ENCODE measurements at places on chromosomes 7 and 10.

GRCh38 chr10:85039311-85039710, 710.9 kb downstream of the CCSER2 start:
- no peak for DNase-seq

DNA sequence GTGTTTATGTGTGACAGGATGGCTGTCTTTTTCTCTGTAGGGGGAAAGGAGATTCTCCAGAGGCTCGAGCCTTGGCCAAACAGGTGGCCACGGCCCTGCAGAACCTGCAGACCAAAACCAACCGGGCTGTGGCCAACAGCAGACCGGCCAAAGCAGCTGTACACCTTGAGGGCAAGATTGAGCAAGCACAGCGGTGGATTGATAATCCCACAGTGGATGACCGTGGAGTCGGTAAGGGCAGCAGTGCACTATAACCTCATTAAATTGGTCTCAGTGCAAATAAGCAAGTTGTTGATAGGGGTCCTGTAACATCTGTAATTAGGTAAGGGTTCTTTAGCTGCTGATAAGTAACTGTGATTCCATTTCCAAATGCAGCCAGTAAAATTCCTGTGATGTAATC, 56.4 kb downstream of the AP3M1 start:
- DNase-seq: no peak

- DNase-seq: no peak
These were observed 114.4 kb downstream of the MICU1 start for GRCh38 chr10:72511459-72511858.

- DNase-seq: no peak
These were observed 11.1 kb upstream of the HERPUD2 start for GRCh38 chr7:35705932-35706461.

- no peak for DNase-seq
These were observed 54.3 kb upstream of the TNRC18 start for GRCh38 chr7:5477723-5478531.

DNA sequence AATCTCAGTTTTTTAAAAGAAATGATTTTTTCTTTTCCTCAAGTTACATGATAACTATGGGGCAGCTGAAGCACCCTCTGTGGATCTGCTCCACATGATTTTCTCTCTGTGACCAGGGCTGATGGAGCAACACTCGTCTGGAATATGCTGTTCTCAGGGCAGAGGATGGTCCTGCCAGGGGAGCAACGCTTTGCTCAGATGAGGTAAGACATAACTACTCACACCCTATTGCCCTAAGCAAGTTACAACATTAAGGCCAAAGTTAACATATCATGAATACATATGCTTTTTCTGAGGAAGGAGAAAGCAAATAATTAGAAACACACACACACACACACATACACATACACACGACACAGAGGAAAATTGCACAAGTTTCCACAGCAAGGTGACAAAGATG, 71.4 kb downstream of the CALCR start:
- no peak for DNase-seq

DNA sequence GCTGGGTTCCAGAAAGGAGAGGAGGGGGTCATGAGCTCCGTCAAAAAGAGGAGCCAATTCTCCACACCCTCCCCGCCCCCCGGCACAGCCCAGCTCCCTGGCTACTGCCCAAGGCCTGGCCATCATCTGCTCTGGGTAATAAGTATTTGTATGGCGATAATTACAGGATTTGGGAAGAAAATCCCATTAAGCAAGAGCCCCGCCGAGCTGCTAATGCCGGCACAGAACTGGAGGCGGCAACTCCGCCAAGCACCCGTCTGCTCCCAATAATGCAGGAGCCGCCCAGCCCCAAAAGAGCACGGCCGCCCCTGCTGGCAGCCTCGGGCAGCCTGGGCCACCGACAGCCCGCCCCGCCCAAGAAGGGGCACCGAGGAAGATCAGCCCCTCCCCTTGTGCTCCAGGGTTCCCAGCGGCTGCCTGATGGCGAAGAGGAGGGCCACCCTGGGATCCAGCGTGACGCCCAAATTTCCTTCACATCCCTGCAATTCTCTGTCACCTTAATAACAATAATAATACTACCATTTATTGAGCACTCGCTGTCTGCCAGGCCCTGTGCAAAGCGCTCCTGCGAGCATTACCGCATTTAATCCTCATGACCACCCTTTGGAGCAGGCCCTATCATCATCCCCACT, 5.9 kb downstream of the SLIT1 start:
- DNase-seq: no peak

DNA sequence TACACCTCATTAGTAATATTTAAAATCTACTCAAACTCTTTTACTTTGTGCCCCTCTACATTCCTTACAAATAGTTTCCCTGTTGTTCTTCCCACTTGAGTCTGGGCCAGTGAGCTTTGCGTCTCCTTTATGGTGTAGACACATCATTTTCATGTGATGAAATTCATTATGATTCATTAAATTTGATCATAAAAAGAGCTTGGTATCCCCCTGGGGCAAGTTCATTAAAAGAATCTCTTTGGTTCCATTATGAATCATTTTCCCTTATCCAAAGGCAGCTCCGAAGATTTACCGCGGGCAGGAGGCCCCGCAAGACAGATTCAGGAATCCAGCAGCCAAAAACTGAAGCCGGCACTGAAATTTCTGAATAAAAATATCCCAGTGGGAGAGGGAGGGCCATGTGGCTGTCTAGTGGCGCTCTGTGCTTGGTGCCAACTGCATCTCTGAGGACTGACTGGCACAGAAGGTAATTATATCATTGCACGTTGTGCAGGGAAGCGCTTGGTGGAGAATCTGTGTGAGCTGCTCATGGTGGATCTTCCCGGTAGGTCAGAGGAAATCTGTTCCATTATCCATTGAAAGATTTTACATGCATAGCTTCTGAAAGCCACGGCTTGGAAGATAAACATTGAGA, 151.4 kb upstream of the PITRM1 start:
- DNase-seq: no peak

- no peak for DNase-seq
These were observed 53.2 kb upstream of the PDK4 start for GRCh38 chr7:95649546-95649945.

DNA sequence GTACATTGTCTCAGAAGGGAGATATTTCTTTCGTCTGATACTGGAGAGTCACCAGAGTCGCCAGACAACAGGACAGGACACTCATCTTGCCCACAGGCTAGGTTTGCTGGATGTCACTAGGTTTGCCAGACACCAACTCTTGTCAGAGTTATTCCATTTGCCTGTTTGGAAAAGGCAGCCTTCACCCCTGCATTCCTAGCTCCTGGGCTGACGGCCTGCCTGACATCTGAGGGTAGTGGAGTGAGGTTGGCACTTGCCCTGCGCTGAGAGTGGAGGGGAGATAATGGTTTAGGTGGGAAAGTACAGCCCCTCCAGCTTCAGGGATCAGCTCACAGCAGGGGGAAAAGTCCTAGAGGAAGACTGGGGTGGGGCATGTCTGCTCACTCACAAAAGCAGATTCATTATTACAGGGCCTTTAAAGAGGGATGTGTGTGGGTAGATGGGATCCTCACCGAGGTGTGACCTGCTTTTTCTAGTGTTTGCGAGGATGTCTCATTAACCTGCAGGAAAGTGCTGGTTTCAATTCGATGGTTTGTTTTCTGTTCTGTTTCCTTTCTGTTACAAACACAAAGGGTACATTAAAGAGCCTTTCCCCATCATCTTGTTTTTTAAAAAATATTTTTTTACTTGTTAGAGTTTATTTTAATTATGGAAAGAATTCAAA, 79.3 kb upstream of the TNS3 start:
- no peak for DNase-seq

DNA sequence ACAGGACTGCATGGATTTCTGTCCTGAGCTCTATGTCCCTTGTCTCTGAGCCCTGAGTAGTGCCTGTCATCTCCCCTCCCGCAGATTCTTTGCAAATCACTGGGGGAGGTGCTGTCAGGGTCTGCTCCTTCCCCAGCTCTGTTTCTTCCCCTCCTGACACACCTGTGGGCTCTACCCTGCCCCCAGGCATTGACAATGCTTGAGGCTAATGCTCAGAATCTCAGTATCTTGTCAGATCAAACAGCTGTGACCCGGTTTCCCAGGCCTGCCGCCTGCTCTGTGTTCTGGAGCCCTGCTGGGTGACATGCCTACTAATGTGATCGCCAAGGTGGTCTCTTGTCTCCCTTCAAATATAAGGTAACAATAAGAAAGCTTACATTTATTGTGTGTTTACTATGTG, 209.0 kb downstream of the POU6F2 start:
- no peak for DNase-seq

DNA sequence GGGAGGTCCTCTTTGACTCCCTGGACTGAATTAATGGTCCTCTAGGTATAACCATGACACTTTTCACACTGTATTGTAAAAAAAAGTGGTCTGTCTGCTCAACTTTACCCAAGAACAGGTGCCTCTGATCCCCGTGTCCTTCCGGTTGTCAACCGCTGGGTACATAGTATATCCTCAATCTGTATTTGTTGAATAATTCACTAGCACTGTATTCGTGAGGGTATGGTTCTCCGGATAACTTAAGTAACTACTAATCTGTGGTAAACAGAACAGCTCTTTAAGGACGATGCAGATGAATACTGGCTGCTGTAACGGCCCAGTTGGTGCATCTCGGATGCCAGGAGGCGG, 472 bp upstream of the ADAM22 start:
- no peak for DNase-seq

- no peak for DNase-seq
These were observed 227.2 kb downstream of the ADAM12 start for GRCh38 chr10:126160971-126161630.

- DNase-seq: no peak
These were observed 9.2 kb downstream of the TAS2R60 start for GRCh38 chr7:143452495-143452894.

DNA sequence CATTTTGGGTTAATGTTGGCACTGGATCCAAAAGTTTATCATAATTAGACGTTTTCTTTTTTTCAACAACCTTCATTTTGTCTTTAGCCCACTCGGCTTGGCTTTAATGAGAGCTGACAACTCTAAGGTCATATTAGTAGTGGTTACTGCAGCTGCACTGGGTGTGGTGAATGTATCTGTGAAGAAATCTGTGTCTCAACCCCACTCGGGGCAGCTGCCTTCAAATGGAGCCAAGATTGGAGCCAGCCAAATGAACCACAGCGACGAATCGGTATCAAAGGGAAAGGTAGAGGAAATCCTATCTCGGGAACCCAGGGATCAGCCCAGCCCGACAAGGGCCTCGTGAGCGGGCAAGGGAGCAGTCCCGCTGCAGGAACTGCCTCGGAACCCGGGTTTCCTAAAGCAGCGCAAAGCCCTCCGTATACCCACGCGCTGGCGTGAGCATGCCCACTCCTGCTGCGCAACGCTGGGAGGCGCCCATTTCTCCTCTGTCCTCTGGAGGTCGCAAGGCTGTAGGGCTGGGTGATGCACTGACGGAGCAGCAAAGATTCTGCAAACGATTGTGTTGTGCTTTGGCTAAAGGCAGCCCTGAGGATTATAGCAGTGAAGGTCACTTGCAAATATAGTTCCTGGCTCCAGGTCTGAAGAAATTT, 98.7 kb upstream of the MBL2 start:
- no peak for DNase-seq

GRCh38 chr7:96219378-96220130, 102.3 kb downstream of the SLC25A13 start:
- no peak for DNase-seq

- no peak for DNase-seq
These were observed 86.3 kb downstream of the GPR158 start for GRCh38 chr10:25261110-25261509.

DNA sequence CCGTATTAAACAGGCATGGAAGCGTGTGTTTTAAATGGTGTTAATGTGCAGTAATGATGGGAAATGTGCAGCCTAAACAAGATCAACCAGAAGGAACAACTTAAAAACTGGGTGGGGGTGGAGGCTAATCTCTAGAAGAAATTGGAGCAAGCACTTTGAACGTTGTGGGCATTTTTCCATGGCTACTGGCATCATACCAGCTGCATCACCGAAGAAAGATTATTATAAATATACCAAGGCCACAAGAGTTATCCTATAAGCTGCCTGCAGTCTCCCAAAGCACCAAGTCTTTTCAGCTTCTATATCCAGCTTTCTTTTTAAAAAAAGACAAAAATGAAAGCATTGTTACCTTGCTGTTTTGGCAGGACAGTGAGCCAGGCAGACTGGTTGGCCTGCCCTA, 79.9 kb downstream of the FGFR2 start:
- no peak for DNase-seq

DNA sequence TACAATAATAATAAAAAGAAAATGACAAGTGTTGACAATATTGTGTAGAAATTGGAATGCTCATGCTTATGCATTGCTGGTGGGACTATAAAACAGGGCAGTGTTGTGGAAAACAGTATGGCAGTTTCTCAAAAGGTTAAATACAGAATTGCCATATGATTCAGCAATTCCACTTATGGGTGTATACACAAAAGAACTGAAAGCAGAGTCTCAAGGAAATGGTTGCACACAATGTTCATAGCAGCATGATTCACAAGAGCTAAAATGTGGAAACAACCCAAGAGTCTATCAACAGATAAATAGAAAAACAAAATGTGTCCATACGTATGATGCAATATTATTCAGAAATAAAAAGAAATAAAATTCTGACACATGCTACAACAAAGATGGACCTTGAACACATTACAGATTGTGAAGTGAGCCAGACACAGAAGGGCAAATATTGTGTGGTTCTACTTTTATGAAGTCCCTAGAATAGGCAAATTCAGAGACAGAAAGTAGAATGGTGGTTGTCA, 64.8 kb upstream of the GRM8 start:
- DNase-seq: no peak

DNA sequence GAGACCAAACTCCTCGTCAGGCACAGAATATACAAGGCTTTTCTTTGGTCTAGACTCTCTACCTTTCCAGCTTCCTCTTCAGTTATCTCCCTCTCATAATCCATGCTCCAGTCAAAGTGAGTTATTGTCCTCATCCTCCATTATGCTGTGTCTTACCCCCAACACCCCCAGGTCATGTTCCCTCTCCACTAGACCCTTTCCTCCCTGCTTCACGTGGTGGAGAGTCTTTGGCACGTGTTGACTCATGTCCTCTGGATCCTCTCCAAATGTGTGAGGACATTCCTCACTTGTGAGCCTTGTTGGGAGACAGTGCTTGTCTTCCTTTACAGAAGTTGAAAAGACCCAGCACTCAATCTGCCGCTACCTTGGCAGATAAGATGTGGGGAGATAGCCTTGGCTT, 36.0 kb upstream of the DLD start:
- no peak for DNase-seq

- no peak for DNase-seq
These were observed 722.3 kb downstream of the KCNMA1 start for GRCh38 chr10:76915316-76915715.

GRCh38 chr7:47743965-47744591, 162.2 kb upstream of the TNS3 start:
- no peak for DNase-seq

All from stimulated activated CD4-positive, alpha-beta T cell treated with anti-CD3 and anti-CD28 coated beads, Interleukin-1b, Interleukin-23, amount 100 ng/mL, for 24 hours (primary cell).